Body of pancreas (tissue), 4 donors: ENCODE measurements at places on chromosomes 6 and 20.

DNA sequence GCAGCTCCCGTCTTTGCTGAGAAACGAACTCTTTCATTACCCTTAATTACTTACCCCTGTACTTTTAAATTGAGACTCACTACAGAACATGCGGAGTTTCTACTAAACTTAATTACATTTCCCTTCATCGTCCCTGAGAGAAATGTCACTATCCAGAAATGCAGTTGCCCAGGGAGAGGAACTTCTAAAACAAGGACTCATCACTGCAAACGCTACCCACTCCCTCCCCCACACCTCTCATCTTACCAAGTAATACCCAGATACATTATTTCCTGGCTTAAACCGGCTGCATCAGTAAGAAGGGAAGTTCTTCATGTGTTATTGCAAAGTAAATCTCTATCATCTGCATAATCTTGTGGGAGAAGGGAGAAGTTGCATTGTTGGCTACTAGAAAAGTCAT, 138.3 kb downstream of the IPCEF1 start:
- no peak for DNase-seq

DNA sequence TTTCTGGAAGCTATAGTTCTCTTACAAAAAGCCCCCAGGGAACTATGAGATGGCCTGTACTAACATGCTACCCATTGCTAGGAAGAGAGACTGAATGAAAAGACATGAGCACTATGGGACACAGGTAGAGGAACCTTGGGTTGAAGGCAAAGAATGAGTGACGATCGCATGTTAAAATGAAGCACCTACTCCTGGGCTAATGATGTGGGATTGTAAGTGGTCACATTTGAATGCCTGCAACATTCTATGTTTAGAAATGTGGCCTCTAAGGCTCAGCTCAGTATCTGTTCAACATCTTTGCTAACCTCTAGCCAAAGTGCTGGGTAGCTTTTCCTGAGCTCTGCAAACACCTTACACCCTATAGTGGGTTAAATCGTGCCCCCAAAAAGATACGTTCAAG, 5.2 kb upstream of the ZC3H12D start:
- no peak for DNase-seq

- DNase-seq, result peak; percentile 41
Observed at GRCh38 chr6:4313044-4313686, 177.8 kb upstream of the ECI2 start.

GRCh38 chr6:170086639-170087420, 204.0 kb downstream of the DLL1 start:
- peak; percentile 6 for DNase-seq

- DNase-seq, result no peak
Observed at GRCh38 chr6:157454762-157455714, 74.0 kb downstream of the ZDHHC14 start.

DNA sequence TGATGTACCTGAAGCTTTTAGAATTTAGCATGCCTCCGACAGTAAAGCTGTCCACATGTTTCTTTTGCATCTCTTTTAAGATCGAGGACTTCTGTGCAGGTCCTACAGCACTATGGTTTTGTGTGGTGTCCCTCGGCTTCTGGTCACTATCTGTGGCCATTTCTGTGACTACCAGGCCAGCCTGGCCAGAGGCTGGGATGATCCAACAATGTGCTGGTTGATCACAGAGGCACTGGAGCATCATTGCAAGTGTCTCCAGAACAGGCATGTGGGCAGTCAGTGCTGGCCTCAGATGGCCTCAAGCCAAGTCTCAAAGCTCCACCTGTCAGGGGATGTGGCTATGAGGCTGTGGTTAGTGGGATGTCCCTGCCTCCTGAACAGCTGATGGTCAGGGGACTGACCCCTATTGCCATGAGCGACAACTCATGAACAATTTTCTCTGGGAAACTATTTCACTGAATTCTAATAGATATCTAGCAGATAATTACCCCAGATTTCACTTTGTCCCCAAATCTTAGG, 136.6 kb downstream of the SYNDIG1 start:
- no peak for DNase-seq

- DNase-seq, result no peak
Observed at GRCh38 chr6:45591306-45591705, 213.6 kb upstream of the SUPT3H start.

DNA sequence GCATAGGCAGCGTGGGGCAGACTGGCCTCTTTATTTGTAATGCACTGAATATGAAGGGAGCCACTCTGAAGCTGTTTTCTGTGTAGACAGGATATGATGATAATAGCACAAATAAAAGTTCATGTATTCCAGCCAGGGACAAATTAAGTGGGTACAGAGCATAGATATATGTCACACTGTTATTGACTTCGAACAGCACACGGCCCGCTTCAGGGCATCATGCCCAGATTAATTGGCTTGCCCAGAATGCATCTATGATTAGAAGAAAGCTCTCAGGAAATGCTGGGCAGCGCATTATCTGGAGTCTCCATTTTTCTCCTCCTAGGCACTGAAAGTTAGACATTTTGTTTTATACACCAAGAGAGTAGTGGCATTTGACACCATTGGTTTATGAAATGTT, 26.3 kb upstream of the SASH1 start:
- DNase-seq, result peak; percentile 18

DNA sequence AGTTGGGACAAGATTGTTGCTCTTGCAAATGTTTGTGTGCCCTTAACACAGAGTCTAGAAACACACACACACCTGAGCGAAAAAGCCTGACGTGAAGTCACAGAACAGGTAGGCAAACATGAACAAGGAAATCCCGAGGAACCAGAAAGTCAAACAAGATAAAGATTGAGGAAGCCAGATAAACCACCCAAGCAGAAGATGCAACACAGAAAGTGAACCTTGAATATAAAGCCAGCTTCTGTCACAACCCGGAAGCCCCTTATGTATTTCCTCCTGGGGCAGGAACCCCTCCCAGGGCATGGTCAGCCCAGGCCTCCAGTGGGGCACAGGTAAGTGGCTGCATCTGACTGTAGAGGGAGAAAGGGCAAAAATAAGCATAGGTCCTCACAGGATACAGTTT, 158.2 kb upstream of the SUPT3H start:
- DNase-seq, result no peak

GRCh38 chr6:97469451-97469850, 186.4 kb upstream of the MMS22L start:
- DNase-seq, result no peak

GRCh38 chr20:58492074-58492718, 23.0 kb downstream of the APCDD1L start:
- DNase-seq, result no peak

DNA sequence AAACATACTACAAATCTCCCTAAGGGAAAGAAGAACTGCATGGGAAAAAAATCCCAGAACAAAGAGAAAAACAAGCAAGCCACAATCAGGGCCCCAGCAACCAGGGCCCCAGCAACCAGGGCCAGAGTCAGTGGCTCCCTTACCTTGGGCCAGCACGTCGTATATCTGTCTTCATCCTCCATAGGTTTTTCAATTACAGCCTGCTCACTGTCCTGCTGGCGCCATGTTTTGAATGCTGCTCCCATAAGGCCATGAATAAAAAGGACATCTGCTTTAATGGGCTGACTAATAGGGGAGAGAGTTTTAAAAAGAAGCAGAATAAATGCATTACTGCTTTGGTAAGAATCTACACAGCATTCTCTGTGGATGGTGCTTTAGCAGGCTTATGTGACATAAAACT, 49.2 kb downstream of the SERAC1 start:
- no peak for DNase-seq

GRCh38 chr6:97361286-97361685, 78.3 kb upstream of the MMS22L start:
- no peak for DNase-seq

DNA sequence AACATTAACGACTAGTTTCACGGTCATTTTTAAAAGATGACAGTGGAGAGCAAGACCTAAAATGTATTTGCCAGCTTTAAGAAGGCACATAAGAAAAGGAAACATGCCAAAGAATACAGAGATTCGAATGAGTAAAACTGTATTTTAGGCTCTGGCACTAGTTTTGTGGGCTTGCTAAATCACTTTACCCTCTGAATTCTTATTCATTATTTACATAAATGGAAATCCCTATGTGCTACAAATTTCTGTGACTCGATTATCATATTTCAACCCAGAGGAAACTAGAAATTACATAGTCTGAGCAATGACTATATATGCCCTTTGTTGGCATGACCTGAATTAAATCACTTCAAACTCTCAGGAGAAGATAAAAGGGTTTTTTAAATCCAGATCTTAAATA, 441.7 kb upstream of the RNF217 start:
- DNase-seq, result no peak

DNA sequence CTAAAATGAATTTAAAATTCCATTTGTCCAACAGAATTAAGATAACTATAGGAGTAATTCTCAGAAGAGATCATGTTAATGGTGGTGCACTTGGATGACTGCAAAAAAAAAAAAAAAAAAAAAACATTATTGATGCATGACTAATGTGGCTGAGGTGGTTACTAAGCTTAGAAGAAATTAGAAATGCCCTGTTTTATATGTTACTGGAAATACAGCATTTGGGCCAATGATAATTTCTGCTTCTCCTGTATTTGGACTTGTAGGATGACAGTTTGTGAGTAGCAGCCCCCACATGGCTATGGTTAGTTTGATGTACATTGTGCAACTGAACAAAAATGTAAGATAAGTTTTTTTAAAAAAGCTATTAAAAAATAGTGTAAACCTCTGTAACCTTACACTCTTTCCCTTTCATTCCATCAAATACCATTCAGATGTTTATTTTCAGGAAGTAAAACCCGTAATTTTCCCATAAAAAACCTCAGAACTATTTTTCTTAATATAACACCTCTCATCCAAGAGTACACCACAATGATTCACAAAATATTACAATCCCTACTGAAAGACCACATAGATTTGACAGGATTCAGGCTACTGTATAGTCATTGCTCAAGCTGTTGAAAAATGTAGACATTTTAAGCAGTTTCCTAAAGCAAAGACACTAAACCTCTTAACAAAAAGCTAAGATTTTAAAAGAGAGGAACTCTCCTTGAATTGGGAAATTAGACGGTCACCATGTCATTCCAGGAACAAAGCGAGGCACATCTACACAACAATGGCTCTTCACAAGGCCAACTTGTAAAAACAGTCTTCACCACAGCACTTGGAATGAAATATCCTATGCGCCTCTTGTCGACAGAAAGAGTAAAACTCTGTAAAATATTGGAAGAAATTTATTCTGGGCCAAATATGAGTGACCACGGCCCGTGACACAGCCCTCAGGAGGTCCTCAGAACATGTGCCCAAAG, 83.0 kb downstream of the WDR27 start:
- no peak for DNase-seq

- no peak for DNase-seq
Observed at GRCh38 chr6:63936399-63936798, 300.8 kb downstream of the PHF3 start.

DNA sequence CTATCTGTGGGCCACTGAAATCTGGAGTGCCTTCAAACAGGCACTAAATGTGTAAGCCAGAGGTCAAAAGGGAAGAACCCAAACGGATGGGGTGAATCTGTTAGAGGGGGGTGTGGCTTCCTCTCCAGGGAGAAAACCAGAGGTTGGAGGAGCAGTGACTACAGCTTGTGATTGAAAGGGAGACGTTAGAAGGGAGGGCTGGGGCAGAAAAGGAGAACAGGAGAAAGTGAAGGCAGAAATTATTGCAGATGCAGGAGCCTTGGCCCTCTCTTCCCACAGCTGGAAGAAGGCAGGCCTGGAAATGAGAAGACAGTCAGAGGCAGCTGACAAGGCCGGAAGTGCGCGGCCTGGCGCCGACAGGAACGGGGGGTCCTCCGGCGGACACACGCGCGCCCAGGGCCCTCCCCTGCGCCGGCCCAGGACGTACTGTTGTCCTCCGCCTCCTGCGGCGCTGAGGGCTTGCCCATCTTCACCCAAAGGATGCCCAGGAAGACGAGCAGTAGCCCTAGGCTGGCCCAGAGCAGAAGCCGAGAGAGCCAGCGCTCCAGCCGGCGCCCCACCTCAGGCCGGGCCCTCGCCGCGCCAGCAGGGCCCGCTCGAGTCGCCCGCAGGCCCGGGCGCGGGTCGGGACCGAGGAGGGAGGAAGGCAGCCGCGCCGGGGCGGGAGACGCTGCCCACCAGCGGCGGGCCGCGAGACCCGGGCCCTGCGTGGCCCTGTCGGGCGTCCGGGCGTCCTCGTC, 806 bp downstream of the LEMD2 start:
- DNase-seq, result peak; percentile 72

- no peak for DNase-seq
Observed at GRCh38 chr20:23928788-23929187, 49.2 kb upstream of the CST5 start.

DNA sequence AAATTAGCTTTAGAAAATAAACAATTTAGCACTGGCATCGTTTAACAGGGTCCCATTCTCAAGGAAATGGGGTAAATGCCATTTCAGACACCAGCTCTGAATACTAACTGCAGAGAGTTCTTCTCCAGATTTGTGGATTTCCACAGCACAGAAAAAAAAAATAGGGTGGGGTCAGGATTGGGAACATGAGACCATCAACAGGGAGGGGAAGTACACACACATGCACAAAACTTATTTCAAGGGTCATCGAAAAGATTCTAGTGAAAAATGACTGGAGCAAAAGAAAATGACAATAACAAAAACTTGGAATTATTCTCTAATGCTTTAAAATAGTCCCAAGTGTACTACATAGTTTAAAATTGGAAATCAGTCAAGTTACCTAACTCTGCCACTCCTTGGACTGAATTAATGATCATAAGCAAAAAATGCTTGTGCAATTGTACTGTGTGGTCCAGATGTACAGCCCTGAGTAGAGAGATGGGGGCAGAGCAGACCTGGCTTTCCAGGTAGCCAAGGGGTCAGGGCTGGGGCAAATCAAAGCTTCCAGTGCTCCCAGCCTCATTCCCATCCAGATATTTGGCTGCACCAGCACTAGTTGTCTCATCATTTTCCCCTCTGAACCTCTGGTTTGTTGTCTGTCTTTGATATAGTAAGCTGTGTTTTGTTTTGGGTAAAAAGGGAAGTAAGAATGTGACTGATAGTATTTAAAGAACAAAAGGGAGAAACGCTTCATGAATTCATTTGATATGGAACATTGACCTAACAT, 152.4 kb downstream of the SOBP start:
- DNase-seq, result no peak

DNA sequence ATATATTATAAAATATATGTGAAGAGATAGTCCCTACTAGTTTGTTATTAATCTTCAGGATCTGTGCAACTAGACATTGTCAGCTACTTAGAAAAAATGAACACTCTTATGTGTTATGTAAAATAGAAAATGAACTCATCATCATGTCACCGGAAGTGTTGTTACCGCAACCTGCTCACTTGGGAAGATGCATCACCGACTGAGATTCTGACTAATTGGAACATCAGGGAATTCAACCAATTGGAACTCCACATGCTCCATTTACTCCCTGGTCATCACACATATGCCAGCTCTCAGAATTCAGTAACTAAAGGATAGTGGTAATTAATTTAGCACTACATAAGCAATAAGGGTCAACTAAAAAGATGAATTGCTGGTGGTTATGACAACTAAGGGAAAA, 16.7 kb upstream of the B3GAT2 start:
- DNase-seq, result no peak

- no peak for DNase-seq
Observed at GRCh38 chr6:53109612-53110011, 39.0 kb downstream of the GCM1 start.

- DNase-seq, result no peak
Observed at GRCh38 chr20:24987873-24988835, 4.4 kb downstream of the APMAP start.
